ENCODE measurements at places on chromosomes 3 and 15.

- no peak for DNase-seq
These were observed 151.2 kb upstream of the CDIN1 start for GRCh38 chr15:36428102-36428845.

DNA sequence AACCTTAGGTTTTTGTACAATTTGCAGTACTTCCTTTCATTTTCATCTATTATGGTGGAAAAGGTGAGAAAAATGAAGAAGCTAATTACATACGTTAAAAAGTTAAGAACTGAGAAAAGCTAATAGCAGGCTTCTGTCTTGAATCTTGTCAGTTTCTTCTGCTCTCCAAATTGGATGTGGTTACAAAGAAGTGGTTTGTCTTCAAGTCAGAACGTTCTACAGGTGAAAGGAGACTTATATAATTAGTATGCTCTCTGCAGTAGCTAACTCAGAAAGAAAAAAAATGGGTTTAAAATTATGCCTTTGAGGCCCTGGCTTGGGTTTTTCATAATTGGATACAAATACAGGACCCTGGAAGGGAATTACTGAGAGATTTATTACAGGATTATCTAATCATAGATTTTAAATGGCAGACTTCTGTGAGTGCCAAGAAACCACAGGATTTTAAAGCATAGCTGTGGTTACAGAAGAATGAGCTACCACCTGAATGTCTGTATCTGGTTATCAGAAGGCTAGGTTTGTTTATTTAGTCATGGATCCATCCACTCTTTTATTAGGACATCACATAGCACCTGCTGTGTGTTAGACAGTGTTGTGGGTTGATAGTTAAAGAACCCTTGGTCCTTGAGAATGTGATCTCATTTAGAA lies 528.1 kb upstream of the MCTP2 start:
- no peak for DNase-seq

DNA sequence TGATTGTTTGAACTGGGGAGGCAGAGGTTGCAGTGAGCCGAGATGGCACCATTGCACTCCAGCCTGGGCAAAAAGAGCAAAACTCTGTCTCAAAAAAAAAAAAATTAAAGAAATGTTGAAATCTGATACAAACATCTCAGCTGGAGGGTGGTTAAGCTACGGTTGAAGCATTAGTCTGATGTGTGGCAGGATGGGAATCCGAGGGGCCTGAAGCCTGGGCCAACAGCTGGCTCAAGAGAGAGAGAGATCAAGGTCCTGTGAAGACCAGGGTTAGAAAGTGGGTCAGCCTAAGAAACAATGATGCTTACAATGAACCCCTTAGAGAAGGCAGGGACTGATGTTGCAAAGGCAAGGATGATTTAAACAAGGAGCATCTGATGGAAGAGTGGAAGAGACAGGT lies 69.8 kb downstream of the CD200R1L start:
- no peak for DNase-seq

DNA sequence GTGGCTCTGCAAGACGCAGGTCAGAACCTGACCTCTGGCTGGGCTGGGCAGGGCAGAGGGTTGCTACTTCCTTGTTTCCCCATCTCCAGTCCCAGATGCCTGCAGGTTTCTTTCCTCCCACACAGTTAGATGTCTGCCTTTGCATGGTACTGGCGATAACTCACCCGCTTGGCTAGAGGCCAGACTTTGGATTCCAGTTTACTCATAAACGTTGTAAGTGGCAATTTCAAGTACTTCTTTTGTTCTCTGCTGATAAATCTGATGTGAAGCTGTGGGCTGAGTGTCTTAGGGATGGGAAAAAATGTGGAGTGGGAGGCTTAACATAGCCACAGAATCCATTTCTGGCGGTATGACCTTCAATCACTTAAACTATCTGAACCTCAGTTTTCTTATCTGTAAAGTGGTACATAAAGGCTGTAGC lies 194.2 kb downstream of the EBLN2 start:
- DNase-seq: no peak

DNA sequence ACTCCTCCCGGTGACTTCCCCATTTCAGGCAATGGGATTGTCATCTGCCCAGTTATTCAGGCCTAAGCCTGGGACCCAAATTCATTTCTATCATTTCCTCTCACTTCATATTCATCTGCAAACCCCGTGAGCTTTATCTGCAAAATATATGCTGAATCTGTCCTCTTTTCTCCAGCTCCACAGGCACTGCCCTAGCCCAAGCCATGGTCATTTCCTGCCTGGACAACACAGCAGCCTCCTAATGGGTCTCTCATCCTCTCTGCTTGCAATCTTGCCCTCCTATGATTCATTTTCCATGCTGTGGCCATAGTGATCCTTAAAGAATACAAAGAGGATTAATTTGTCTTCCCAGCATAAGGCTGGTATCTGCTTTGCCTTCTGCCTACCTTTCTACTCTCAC lies 6.1 kb downstream of the RBP2 start:
- no peak for DNase-seq

DNA sequence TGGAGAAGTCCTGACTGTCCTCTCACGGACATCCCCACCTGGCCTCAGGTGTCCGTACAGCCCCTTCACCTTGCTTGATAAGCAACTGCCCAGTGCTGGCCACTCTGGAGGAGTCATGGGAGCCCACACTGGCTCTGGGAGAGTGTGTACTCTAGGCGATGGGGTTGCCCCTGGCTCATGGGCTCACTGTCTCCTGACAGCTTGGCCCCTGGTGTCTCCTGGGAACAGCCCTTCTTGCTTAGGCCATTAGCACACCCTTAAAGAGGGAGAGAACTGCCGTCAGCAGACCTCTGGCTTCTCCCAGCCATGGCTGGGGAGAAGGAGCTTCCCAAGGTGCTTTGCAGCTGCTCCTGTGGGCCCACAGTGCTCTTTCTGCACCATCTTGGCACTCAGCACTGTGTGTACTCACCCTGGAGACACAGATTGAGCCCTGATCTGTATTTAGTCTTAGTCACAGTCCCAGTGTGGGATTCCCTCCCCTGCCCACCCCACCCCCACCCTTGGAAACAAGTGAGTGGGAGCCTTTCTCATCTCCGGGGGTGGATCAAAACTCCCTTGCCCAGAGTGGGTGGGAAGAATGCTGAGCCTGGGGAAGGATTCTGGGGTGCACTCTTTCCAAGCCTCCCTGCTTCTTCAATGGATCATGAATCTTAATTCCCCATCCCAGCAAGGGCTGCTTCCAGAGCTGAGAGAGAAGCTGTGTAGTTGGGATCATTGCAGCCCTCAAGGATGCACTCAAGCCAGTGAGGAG lies 83.5 kb upstream of the ADPGK start:
- no peak for DNase-seq

DNA sequence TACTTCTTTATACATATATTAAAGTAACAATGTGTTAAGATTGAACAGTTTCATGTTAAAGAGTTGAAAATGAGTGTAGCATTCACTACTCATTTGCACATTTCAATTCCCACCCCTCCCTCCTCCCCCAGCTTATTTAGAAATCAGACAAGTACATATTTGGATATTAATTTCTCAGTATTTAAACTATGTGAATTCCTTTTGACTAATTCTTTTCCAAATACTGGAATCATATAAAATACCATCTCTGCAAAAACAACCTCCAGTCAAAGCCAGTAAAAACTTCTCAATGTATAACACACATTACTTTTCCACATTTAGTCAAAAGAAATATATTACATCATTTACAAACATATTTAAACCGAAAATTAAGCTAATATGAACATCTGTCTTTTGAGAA lies 25.5 kb upstream of the SHC4 start:
- DNase-seq: no peak

Measured in NCI-H524 treated with DMSO at 0.1 percent for 48 hours (cell line).